ENCODE measurements at places on chromosomes 5 and 9. TPM values are rescaled to one million over a fixed set of nuclear protein-coding genes. Genes with fewer than 3 reads are reported as not detected.

The DIRAS2 gene
- total RNA-seq = 0.33 TPM

The PIP5KL1 gene
- 1.4 TPM for total RNA-seq

The PCDHB2 gene
- 4.4 TPM for total RNA-seq

The PCDHAC1 gene
- 0.07 TPM for total RNA-seq

The PIP5K1B gene
- total RNA-seq = 0.13 TPM

The ZNF367 gene
- 2.7 TPM for total RNA-seq

The TNFSF15 gene
- 0.03 TPM for total RNA-seq

The TMEM252 gene
- not detected for total RNA-seq

The RANBP3L gene
- 0.07 TPM for total RNA-seq

The SLC25A2 gene
- 0.26 TPM for total RNA-seq

The IL33 gene
- 65.7 TPM for total RNA-seq

The CCDC152 gene
- 0.26 TPM for total RNA-seq

The ENHO gene
- 0.13 TPM for total RNA-seq

The MZB1 gene
- not detected for total RNA-seq

The OR1J2 gene
- 0.50 TPM for total RNA-seq

The SPINK14 gene
- not detected for total RNA-seq

The PCDHB5 gene
- total RNA-seq = 2.2 TPM

The FOXD4L4 gene
- 0.20 TPM for total RNA-seq

The CBY3 gene
- total RNA-seq = not detected

The FOXD1 gene
- total RNA-seq = 6.8 TPM

The GPR151 gene
- total RNA-seq = not detected

The CTSV gene
- total RNA-seq = 0.17 TPM

The NHP2 gene
- total RNA-seq = 68.9 TPM

The EIF4EBP3 gene
- 2.6 TPM for total RNA-seq

The JMY gene
- total RNA-seq = 18.2 TPM

The RMND5B gene
- total RNA-seq = 30.0 TPM

The MAP1B gene
- total RNA-seq = 199 TPM

The GPR150 gene
- total RNA-seq = 0.40 TPM

The AQP3 gene
- total RNA-seq = 0.66 TPM
